H9 (cell line): ENCODE measurements at places on chromosomes 7 and 10.

DNA sequence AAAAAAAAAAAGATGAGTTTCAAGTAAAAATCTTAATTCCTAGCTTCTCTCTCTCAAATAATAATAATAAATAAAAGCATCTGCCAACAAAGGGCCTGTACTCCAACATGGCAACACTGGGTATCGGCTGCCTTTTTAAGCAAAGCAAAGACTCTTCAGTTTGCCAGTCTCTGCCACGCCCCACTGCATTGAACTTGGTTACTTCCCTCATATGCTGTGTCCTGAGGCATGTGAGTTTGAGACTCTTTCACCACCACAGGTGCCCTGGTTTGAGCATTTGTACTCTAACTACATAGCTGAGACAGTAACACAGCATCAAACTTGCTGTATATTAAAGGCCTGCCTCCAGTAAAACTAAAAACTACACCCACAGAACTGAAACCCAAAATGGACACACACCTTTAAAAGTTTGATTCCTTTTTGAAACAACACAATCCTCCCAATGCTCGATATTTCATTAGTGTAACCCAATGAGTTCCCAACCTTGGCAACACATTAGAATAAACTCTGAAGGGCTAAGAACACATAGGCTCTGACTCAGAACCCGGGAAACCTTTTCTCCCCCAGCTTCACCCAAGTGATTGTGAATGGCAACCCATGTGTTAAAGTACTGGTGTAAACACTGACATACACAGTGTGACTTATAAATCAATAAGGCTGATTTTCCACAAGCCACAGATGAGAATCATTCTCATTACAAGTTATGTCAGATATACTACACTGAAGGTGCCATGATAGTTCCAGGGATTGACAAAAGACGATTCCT, 12.0 kb downstream of the JAZF1 start:
- no peaks in the 10 kb centered on the region for H3K36me3 ChIP-seq
- H3K27me3 ChIP-seq: no peaks in the 10 kb centered on the region
- no peak for DNase-seq
- peaks cover 12% of the 10 kb centered on the region; the same call in 1 of the 2 replicates for H3K4me1 ChIP-seq

- peaks cover 5% of the 10 kb centered on the region; the same call in 1 of the 3 replicates for H3K36me3 ChIP-seq
- no peaks in the 10 kb centered on the region for H3K4me1 ChIP-seq
- no peak overlapping the region for H3K27ac ChIP-seq
- no peak overlapping the region for H3K4me3 ChIP-seq
- no peaks in the 10 kb centered on the region for H3K27me3 ChIP-seq
- no peak for DNase-seq
These were observed 67.1 kb downstream of the LSMEM1 start for GRCh38 chr7:112547916-112548315.

DNA sequence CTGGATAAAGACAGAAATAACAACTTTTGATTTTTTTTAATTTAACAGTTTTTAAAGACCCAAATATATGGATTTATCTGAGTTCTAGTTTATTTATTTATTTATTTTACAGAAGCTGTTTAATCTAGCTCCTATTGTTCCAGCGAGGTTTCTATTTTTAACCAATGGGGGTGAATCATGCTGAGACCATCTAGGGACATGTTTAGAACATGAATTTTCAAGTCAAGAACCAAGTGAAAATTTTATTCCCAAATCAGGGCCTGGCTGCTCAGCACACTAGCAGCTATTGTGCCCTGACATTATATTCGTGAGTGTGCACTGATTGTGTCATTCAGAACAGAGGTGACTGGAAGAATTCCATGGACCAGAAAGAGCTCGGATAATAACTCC, 24.6 kb upstream of the MPP7 start:
- no peaks in the 10 kb centered on the region for H3K36me3 ChIP-seq
- no peak for DNase-seq
- no peak overlapping the region for H3K4me3 ChIP-seq
- H3K4me1 ChIP-seq: peaks cover 3% of the 10 kb centered on the region; the same call in 1 of the 2 replicates

DNA sequence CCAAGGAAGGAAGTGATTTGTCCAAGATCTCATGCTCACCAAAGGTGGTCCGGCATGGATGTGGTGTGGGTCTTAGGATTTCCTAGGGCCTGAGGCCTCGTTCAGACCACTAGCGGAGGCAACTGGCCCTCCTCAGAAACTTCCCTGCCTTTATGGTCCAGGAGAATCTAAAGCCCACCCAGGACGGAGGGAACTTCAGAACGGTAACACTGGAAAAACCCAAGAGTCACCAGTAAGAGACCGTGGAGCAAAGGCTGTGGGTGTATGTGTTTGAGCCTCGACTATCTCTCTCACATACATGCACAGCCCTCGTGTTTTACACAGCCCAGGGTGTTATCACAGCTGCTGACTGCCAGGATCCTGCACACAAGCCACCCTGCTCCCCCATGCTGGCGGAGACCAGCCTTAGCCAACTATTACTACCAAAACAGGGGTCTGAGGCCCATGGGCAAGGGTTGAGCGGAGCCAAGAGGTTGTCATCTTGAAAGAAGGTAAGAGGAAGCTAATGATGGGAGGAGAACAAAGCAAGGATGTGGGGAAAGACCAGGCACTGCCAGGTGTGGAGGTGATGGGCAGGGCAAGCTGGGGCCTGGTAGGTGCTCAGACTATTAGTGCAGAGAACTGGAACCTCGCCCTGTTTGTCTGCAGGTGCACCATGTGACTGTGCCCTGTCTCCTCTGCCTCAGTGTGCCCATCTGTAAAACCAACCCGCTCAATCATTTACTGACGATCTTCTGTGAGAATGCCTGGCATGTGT, 170.2 kb upstream of the ZMIZ1 start:
- no peaks in the 10 kb centered on the region for H3K36me3 ChIP-seq
- DNase-seq: no peak
- no peaks in the 10 kb centered on the region; the same call in 1 of the 2 replicates for H3K4me1 ChIP-seq
- H3K27ac ChIP-seq: no peak overlapping the region
- no peaks in the 10 kb centered on the region for H3K27me3 ChIP-seq

DNA sequence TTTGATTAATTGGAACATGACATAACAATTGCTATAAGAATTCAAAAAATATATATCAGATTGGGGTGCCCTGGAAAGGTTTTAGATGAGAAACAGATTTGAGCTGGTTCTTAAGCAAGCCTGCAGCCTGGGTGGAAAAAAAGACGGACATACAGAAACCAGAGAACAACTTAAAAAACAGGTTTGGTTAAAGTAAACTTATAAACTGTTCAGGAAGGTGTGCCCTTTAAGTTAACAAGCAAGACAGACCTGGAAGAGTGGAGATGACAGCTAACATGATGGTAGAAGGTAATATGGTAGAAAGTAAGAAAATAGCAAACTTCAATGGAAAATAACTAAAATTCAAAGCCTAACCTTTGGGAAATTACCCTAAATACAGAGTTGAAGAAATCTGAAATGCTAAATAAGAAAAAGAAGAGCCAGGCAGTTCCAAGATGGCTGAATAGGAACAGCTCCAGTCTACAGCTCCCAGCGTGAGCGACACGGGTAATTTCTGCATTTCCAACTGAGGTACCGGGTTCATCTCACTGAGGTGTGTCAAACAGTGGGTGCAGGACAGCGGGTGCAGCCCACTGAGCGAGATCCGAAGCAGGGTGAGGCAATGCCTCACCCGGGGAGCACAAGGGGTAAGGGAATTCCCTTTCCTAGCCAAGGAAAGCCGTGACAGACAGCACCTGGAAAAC, 52.2 kb downstream of the CADPS2 start:
- DNase-seq: no peak
- H3K4me1 ChIP-seq: no peaks in the 10 kb centered on the region
- H3K4me3 ChIP-seq: peak overlapping the region; percentile 63
- H3K27me3 ChIP-seq: no peaks in the 10 kb centered on the region

DNA sequence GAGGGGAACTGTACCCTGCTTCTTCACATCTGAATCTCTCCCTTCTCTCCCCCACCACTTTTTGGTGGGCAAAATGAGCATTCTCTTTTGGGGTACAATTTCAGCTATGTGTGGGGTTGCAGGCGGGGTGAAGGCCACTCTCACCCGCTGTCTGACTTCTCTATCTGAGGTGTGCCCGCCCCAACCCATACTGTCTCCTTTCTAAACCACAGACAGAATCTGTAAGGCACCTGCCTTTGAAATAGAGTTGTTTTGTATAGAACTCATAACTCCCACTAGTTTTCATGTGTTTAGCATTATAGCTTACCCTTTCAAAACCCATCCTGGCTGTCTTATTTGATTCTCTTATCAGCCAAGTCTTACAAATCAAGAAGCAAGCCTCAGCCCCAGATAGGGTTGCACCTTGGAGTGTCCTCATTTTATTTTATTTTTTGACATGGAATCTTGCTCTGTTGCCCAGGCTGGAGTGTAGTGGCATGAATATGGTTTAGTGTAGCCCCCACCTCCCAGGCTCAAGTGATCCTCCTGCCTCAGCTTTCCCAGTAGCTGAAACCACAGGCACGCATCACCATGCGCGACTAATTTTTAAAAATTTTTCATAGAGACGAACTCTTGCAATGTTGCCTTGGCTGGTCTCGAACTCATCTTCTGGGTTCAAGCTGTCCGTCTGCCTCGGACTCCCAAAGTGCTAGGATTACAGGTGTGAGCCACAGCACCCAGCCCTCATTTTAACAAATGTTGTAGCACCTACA, 11.9 kb downstream of the TSPAN14 start:
- no peak for DNase-seq
- H3K27ac ChIP-seq: no peak overlapping the region
- H3K4me1 ChIP-seq: peaks cover 32% of the 10 kb centered on the region
- peaks cover 13% of the 10 kb centered on the region for H3K36me3 ChIP-seq
- no peaks in the 10 kb centered on the region; the same call in 1 of the 2 replicates for H3K27me3 ChIP-seq

DNA sequence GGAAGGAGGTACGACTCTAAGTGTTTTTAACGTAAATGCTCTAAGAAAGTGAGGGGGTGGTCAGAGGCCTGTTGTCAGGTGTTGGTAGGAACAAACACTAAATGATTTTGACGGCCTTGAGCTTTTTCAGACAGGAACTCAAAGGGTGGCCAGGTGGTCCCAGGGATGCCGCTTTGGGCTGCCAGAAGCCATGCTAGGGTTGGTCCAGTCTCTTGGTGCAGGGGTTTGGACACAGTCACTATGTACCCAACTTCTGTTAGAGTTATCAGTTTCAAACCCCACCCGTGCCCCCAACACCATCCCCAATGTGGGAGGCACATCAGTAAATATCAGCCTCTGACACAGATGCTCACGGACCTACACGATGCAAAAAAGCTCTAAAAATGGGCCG, 9.3 kb downstream of the ATP6V0E2 start:
- no peak overlapping the region for H3K27ac ChIP-seq
- H3K4me3 ChIP-seq: no peak overlapping the region
- no peaks in the 10 kb centered on the region for H3K4me1 ChIP-seq
- no peaks in the 10 kb centered on the region for H3K36me3 ChIP-seq
- no peaks in the 10 kb centered on the region for H3K27me3 ChIP-seq
- no peak for DNase-seq

DNA sequence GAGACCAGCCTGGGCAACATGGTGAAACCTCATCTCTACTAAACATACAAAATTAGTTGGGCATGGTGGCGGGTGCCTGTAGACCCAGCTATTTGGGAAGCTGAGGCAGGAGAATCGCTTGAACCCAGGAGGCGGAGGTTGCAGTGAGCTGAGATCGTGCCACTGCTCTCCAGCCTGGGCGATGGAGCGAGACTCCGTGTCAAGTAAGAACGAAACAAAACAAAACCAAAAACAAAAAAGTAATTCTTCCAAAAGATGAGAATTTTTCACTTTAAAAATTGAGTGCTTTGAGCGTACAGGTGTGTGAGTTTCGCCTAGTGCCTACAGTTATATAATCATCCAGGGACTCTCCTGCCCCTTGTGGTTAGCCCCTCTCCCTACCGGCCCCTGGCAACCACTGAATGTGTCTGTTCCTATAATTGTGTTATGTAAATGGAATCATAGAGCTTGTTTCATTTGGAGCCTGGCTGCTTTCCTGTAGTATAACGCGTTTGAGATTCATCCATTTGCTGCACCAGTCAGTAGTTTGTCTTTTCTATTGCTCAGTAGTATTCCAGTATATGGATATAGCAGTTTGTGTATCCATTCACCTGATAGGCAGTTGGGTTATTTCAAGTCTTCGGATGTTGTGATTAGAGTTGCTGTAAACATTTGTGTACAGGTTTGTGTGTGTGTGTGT, 80.0 kb downstream of the RBM33 start:
- H3K27ac ChIP-seq: no peak overlapping the region
- no peaks in the 10 kb centered on the region for H3K27me3 ChIP-seq
- no peak overlapping the region for H3K4me3 ChIP-seq
- H3K4me1 ChIP-seq: no peaks in the 10 kb centered on the region
- no peak for DNase-seq
- peaks cover 11% of the 10 kb centered on the region for H3K36me3 ChIP-seq

- H3K4me3 ChIP-seq: peak overlapping the region; percentile 90
- peaks cover 3% of the 10 kb centered on the region; the same call in 1 of the 2 replicates for H3K4me1 ChIP-seq
- H3K36me3 ChIP-seq: no peaks in the 10 kb centered on the region; the same call in 1 of the 2 replicates
- H3K27me3 ChIP-seq: no peaks in the 10 kb centered on the region
These were observed 1.3 kb upstream of the SAMD8 start for GRCh38 chr10:75110006-75110632.

GRCh38 chr10:6600224-6600987, 20.3 kb upstream of the PRKCQ start:
- H3K4me1 ChIP-seq: peaks cover 4% of the 10 kb centered on the region; the same call in 1 of the 2 replicates
- DNase-seq: no peak
- no peak overlapping the region for H3K27ac ChIP-seq
- H3K27me3 ChIP-seq: no peaks in the 10 kb centered on the region
- peaks cover 6% of the 10 kb centered on the region; the same call in 1 of the 3 replicates for H3K36me3 ChIP-seq

GRCh38 chr7:77222065-77222464, 22.4 kb upstream of the FGL2 start:
- H3K4me3 ChIP-seq: no peak overlapping the region
- H3K36me3 ChIP-seq: peaks cover 8% of the 10 kb centered on the region; the same call in 2 of the 3 replicates
- DNase-seq: no peak
- no peaks in the 10 kb centered on the region for H3K4me1 ChIP-seq
- H3K27me3 ChIP-seq: no peaks in the 10 kb centered on the region

GRCh38 chr10:113099431-113100183, 149.6 kb downstream of the TCF7L2 start:
- H3K4me3 ChIP-seq: no peak overlapping the region
- H3K4me1 ChIP-seq: peaks cover 2% of the 10 kb centered on the region; the same call in 1 of the 2 replicates
- peaks cover 62% of the 10 kb centered on the region for H3K36me3 ChIP-seq
- H3K27me3 ChIP-seq: no peaks in the 10 kb centered on the region
- no peak overlapping the region for H3K27ac ChIP-seq

DNA sequence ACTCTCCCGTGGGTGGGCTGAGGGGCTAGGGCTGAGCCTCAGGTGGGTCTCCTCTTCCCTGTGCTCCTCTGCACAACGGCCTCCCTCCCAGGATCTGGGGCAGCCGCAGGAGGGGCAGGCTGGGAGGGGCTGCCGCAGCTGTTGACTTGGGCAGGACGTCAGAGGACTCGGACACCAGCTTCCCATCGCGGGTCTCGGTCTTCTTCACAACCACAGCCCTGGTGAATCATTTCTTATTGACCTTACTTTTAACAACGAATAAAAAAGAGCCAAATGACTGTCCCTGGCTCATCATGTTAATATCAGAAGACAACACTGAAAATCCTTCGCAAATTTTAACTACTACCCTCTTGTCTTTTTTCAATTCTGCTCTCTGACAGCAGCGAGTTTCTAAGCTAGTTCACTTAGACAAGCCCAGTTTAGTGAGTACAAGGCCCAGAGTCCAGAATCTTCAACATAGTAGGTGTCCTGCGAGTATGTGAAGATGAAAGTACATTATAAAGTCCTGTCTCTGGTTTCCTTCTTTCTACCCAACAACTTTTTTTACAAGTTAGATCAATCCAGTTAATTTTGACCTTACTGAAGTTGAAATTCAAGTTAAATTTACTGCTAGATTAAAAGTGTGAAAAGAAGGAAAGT, 32.4 kb downstream of the CTNNA3 start:
- H3K27me3 ChIP-seq: no peaks in the 10 kb centered on the region
- no peaks in the 10 kb centered on the region for H3K4me1 ChIP-seq
- DNase-seq: peak; percentile 31
- no peak overlapping the region for H3K27ac ChIP-seq

GRCh38 chr7:51015581-51015980, 232.9 kb upstream of the GRB10 start:
- H3K4me1 ChIP-seq: no peaks in the 10 kb centered on the region; the same call in 1 of the 2 replicates
- H3K4me3 ChIP-seq: no peak overlapping the region
- H3K36me3 ChIP-seq: peaks cover 8% of the 10 kb centered on the region
- no peak for DNase-seq
